ENCODE measurements at places on chromosomes 1 and 21. TPM values are rescaled to one million over a fixed set of nuclear protein-coding genes. Genes with fewer than 3 reads are reported as not detected.

- H3K4me3 ChIP-seq: no peak overlapping the region
- H3K4me1 ChIP-seq: peaks cover 53% of the 10 kb centered on the region
- no peak overlapping the region for H3K27ac ChIP-seq
- H3K36me3 ChIP-seq: peaks cover 30% of the 10 kb centered on the region
- DNase-seq: no peak
These were observed 2.8 kb upstream of the OSCP1 start for GRCh38 chr1:36453051-36453450.

DNA sequence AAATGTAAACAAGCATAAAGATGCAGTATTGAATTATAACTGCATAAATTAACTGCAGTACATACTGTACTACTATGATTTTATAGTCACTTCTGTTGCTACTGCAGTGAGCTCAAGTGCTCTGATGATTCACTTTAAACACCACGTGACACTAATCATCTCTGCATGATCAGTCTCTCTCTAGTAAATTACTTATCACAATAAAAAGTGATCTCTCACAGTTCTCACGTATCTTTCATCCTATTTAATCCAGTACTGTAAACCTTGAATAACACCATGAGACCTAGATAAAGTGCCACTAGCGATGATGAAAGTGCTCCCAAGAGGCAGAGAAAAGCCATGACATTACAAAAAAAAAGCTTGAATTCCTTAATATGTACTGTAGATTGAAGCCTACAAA, 1242.0 kb downstream of the AMY1C start:
- DNase-seq: no peak
- no peaks in the 10 kb centered on the region for H3K4me1 ChIP-seq
- H3K27ac ChIP-seq: no peak overlapping the region
- no peaks in the 10 kb centered on the region for H3K27me3 ChIP-seq

DNA sequence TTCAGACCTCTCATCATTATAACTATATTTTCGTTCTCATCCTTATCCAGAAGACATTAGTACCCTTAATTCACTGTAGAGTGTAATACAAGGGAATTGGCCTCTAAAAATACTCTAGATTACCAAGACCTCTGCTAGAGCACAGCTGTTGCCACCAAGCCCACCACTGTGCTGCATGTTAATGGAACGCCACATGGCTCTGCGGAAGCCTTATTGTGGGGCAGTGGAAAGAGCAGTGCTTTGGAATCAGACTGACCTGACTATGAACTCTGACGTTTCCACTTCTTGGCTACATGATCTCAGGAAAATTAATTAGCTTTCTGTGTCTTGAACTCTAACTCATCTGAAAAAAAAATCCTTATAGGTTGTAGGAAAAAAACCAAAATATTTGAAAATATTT, 222.1 kb downstream of the LMX1A start:
- H3K4me1 ChIP-seq: no peaks in the 10 kb centered on the region
- peaks cover 4% of the 10 kb centered on the region for H3K27me3 ChIP-seq
- no peak for DNase-seq

SEMA6C gene
- total RNA-seq: 3.8 TPM

GRCh38 chr1:59766227-59766855, 48.4 kb upstream of the HOOK1 start:
- no peak overlapping the region for H3K4me3 ChIP-seq
- H3K27ac ChIP-seq: no peak overlapping the region
- H3K27me3 ChIP-seq: no peaks in the 10 kb centered on the region
- no peaks in the 10 kb centered on the region for H3K36me3 ChIP-seq

GRCh38 chr1:119768778-119769177, at the start of gene HMGCS2:
TSS of gene HMGCS2 (minus strand) at chr1:119768905. CDS start at chr1:119768844, 61 bp downstream.
- DNase-seq: no peak
- H3K4me1 ChIP-seq: no peaks in the 10 kb centered on the region
- no peaks in the 10 kb centered on the region for H3K36me3 ChIP-seq
- H3K27me3 ChIP-seq: peaks cover 47% of the 10 kb centered on the region
- H3K4me3 ChIP-seq: no peak within 1 kb of the TSS
- no peak within 1 kb of the TSS for H3K27ac ChIP-seq

DNA sequence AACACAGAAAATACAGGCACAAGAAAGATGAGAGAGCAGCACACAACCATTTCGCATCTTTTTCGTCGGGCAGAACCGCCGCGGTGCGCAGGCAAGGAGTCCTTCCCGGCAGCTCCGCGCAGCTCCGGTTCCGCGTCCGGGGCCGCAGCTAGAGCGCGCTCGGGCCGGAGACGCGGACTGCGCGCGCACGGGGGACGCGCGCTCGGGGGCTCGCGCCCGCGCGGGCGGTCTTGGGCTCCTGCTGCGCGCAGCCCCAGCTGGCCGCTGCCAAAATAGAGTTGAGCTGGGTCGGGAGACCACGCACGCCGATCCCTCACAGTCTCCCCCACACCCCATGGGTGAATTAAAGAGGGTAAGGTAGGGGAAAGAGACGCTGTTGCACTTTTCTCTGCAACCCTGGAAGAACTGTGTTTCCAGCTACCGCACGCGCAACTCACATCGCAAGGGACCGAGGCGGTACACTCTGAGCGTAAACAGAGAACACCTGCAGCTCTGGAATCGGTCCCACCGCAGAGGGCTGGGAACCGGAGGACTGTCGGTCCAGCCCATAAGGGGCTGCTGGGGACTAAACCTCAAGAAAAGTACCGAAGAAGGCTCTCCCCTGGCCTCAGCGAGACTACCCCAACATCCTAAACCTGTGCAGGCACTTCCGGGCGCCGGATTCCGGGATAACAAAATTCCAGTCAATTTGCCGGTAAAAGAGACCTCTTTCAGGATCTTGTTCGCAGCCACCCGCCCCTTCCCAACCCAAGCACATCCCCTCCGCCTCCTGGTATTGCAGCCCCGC, 1.7 kb downstream of the NR5A2 start:
- H3K27ac ChIP-seq: no peak overlapping the region
- no peak for DNase-seq
- peaks cover 46% of the 10 kb centered on the region for H3K27me3 ChIP-seq
- no peaks in the 10 kb centered on the region for H3K36me3 ChIP-seq
- peak overlapping the region; percentile 48 for H3K4me3 ChIP-seq
- peaks cover 4% of the 10 kb centered on the region for H3K4me1 ChIP-seq

SPRR2A gene
- total RNA-seq: not detected

GRCh38 chr1:150486966-150487762, at the start of gene TARS2:
TSS of gene TARS2 (plus strand) at chr1:150487419. CDS start at chr1:150487451, 32 bp downstream.
- H3K36me3 ChIP-seq: peaks cover 21% of the 10 kb centered on the region
- H3K27ac ChIP-seq: peak within 1 kb of the TSS; percentile 98
- peak within 1 kb of the TSS; percentile 95 for H3K4me3 ChIP-seq
- H3K27me3 ChIP-seq: no peaks in the 10 kb centered on the region
- peaks cover 22% of the 10 kb centered on the region for H3K4me1 ChIP-seq

DNA sequence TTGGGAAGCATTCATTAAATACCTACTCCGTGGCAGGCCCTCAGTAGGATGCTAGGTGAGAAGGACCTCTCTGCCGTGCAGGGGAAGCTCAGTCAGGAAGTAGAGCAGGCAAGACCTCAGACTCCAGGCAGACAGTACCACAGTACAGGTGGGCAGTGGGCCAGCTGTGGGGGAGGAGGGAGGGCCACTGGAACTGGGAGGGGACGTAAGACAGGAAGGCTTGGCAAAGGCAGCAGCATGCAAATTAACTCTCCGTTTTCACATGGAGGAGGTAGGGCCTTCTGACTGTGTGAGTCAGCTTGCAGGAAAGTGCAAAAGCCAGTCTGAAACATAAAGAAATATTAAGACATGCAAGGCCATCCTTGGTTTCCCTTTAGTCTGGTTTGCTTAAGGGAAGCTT, 157.7 kb downstream of the TRIM33 start:
- DNase-seq: no peak
- H3K27ac ChIP-seq: no peak overlapping the region
- H3K4me1 ChIP-seq: peaks cover 5% of the 10 kb centered on the region
- H3K4me3 ChIP-seq: no peak overlapping the region
- H3K36me3 ChIP-seq: no peaks in the 10 kb centered on the region
- H3K27me3 ChIP-seq: no peaks in the 10 kb centered on the region

- no peak for DNase-seq
- H3K4me1 ChIP-seq: no peaks in the 10 kb centered on the region
- peaks cover 2% of the 10 kb centered on the region for H3K27me3 ChIP-seq
These were observed 5.8 kb upstream of the SPRR5 start for GRCh38 chr1:152941037-152941711.

NADK gene
- total RNA-seq: 76.6 TPM
